ENCODE measurements at places on chromosomes 6 and 20.

- DNase-seq = no peak
Observed at GRCh38 chr20:50745634-50746137, 14.3 kb downstream of the PARD6B start.

GRCh38 chr20:13260650-13261279 is 39.7 kb downstream of the ISM1 start:
- no peak for DNase-seq

DNA sequence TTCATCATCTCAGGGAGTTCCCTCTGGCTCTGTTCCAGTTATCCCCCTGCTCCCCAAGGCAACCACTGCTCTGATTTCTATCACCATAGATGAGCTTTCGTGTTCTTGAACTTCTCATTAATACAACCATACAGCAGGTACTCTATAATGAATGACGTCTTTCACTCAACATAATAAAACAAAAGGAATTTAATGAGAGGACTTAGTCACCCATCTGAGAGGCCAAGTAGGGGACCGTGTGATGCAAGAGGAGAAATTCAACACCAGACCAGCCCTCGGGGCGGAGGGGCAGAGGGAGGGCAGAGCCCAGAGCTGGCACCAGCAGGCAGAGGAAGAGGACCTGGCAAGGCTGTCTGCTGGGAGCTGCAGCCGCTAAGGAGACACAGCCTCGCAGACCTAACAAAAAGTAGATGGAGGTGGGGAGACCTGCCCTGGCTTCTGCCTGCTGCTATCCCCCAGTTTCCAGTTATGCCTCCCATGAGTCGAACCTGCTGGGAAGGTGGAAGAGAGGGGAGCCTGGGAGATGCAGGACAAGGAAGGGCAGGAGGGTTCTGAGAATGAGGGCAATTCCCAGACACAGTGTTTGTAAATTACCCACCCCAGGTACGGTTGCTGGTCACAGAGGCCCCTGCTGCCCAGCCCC is 13.8 kb downstream of the CCN5 start:
- DNase-seq = no peak

- no peak for DNase-seq
Observed at GRCh38 chr6:127404133-127404532, 55.1 kb downstream of the KIAA0408 start.

DNA sequence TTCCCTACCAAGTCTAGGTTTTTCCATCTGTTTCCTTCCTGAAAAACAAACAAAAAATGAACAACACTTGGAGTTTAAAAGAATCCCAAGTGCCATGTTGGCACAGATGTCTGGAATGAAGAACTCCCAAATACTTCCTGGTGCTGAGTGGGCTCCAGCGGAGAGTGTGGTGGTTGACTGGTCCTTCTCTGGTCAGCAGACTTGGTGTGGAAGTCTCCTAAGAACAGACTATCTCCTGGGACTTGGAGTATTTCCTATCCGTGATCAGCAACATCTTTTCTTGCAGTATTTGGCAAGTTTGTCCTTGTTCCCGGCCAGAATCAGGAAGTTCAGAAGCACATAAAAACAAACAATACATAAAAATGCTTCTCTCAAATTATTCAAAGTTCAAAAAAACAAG is 154.1 kb downstream of the MTFR2 start:
- no peak for DNase-seq

DNA sequence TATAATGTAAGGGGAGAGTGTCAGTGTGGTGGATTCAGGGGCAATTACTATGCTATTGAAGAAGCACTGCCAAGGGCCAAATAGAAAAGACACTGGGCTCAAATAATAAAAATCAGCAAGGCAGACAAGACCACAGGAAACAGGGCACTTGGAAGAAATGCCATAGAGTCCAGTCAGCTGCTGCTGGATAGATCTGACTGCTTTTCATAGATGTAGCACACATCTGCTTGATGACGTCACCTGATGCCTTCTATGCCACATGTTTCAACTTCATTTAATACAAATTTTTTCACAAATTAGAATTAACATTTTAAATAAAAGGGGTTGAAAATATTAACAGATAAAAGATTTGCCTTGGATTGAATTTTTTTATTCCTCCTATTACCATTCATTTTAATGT is 23.9 kb upstream of the AHI1 start:
- DNase-seq = no peak

GRCh38 chr6:142874676-142875075 is 70.3 kb downstream of the HIVEP2 start:
- no peak for DNase-seq

DNA sequence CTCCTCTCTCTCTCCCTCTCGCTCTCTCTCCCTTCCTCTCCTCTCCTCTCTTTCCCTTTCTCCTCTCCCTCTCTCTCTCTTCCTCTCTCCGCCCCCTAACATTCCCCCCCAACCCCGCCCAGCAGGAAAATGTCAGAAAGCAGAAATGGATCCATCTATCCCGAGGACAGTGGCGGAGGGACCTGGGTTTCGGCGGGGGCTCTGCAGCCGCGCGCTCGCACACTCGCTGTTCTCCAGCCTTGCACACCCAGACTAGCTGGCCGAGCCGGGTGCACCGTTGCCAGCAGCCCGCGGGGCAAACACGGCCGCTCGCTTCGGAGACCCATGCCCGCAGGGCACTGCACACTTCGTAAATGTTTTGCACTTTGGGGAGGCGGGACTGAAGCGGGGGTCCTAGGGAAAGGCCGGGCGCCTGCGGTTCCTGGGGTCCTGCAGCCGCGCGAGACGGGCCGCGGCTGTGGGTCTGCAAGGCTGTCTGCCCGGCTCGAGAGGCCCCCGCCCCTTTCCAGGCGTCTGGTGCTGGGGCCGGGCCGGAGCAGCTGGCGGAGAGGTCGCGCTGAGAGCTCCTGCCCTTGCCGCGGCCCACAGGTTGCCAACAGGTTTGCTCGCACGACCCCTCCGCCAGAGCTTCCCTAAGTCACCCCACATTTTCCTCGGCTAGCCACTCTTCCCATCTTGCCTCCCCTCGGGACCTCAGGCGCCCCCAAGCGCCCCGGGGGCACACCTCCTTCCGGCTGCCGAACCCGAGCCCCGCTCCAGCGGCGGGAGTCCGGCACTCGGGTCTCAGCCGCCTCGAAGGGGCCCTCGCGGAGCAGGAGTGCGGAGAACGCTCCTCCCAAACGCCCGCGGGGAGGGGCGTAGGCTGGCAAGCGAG is 818 bp upstream of the MDGA1 start:
- DNase-seq = peak; percentile 77

GRCh38 chr6:129280749-129281148 is 397.8 kb downstream of the LAMA2 start:
- DNase-seq = peak; percentile 76

DNA sequence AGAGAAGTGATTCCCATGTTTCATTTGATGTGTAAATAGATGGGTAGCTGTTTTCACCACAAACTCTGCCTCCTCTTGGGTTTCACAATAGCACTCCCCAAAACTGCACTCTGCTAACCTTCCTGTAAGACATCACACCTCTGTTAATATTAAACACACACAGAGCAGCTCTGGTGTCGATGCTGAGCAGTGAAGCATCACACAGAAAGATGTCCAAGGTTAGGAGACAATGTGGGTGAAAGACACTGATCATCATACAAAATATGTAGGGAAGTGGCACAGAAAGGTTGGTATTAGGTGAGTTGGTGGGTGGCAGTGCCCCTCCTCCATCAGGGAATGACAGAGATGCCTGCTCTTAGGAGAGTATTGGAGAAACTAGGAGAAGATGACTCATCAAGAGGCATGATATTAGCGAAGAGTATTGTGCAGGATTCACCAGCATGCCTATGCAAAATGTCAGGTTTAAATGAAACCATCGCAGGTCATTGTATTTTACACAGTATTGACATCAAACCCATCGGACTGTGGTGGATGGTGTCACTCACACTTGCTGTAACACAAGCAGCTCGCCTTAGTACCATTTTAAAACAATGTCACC is 199.7 kb downstream of the TBXT start:
- no peak for DNase-seq

DNA sequence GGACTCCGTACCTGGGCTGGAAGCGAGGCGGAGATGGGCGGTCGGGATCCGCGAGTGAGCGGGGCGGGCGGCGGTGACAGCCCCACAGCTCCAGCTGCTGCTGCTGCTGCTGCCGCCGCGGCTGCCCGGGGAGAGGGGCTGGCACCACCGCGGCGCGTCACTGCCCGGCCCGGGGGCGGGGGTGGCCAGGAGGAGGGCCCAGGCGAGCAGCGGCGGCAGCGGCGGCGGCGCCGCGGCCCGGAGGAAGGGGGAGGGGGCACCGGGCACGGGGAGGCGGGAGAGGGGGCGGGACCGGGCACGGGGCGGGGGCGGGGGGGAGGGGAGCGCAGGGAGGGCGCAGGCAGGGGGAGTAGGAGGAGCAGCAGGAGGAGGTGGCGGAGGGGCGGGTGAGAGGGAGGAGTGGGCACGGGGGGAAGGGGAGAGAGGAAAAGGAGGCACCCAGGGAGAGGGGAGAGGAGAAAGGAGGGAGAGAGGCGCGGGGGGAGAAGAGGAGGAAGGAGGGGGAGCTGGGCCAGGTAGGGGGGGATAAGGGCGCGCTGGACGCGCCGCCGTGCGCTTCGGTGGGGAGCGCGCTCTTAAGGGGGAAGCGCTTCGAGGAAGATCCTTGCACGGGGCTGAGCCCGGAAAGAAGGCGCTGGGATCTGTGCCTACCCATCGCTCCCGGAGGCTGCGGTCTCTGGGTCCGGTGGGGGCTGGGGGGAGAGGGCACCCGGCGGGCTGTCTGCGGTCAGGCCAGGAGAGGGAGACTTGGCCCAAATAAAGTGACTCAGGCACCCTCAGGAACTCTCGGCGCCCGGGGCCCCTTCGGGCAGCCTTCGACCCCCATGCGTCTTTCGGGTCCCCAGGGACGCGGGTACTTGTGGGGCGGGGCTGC is 101.5 kb downstream of the NOL4L start:
- DNase-seq = peak; percentile 77

- no peak for DNase-seq
Observed at GRCh38 chr6:64050590-64050989, 415.0 kb downstream of the PHF3 start.

- no peak for DNase-seq
Observed at GRCh38 chr20:22490287-22491193, 93.8 kb downstream of the FOXA2 start.

DNA sequence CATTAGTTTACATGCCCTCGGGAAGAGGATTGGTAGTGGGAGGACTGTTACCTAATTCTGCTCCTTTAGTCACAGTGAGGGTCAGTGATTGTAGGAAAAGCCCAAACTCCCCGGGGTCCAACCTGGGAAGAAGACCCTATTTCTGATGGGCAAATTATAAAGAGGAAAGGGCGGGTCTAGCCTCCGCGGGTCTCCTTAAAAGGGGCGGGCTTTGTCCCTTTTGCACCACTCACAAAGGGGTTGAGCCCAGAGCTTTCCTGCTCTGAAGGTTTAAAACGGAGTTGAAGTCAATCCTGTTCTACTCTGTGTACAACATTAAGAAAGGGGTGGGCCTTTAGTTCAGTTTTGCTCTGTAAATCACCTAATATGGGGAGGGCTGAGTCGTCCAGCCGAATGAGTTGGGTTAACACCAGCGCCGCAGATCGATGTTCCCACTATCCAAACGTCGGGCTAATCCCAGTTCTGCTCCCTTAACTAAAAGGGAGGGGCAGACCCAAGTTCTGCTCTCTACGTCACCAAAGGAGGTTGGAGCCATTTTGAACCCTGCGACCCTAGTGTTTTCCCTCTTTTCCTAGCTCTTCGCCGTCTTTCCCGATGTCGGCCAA is 920 bp upstream of the RNF5 start:
- peak; percentile 75 for DNase-seq

- DNase-seq = no peak
Observed at GRCh38 chr6:41367700-41368099, 32.3 kb downstream of the NCR2 start.

DNA sequence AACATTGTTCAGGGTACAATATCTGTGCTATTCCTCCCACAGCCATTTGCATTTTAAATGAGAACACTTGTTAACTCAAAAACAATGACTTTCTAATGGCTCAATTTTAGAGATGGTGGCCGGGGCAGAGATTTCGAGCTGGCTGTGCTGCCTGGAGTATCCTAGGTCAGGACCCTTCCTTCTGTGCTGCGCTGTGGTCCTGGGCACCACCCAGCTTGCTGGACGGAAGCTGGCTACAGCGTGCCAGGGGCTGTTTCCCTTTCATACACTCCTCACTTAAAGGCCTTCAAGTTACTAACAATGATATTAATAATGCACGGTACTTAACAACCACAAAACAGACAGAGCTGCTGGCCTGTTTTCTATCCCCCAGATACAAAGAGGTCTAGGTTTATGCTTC is 194.4 kb upstream of the CST7 start:
- no peak for DNase-seq

DNA sequence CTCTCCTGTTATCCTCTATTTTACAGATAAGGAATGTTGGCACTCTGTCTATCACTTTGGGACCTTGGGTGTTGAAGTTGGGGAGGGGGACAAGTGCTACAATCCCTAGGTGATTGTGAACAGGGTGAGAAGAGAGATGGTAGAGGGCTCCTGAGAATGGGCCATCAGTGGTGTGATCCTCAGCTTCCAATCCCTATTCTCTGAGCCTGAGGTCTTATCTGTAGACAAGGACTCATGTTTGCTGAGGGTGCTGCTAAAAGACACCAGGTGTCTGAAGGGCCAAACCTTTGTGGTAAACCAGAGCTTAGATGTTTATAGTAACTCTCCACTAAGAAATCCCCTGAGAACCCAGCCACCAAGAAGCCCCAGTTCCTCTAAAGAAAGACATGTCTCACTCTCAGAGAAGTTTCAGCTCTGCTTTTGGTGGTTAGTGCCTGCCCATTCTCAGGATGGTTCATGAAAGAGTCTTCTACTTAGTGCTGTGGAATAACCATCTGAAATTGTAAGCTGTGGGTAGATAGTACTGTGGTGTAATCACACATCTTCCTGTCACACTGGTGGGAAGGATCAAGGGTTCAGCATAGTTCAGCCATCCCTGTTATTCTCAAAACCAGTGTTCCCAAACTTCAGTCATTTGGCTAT is 58.2 kb upstream of the IL20RA start:
- peak; percentile 18 for DNase-seq

GRCh38 chr6:45555981-45556771 is 178.4 kb upstream of the SUPT3H start:
- no peak for DNase-seq

GRCh38 chr20:18395544-18395943 is 71.3 kb downstream of the DZANK1 start:
- no peak for DNase-seq

GRCh38 chr20:63442100-63442493 is 30.4 kb downstream of the KCNQ2 start:
- DNase-seq = peak; percentile 65
